ENCODE measurements at places on chromosomes 3 and 15.

DNA sequence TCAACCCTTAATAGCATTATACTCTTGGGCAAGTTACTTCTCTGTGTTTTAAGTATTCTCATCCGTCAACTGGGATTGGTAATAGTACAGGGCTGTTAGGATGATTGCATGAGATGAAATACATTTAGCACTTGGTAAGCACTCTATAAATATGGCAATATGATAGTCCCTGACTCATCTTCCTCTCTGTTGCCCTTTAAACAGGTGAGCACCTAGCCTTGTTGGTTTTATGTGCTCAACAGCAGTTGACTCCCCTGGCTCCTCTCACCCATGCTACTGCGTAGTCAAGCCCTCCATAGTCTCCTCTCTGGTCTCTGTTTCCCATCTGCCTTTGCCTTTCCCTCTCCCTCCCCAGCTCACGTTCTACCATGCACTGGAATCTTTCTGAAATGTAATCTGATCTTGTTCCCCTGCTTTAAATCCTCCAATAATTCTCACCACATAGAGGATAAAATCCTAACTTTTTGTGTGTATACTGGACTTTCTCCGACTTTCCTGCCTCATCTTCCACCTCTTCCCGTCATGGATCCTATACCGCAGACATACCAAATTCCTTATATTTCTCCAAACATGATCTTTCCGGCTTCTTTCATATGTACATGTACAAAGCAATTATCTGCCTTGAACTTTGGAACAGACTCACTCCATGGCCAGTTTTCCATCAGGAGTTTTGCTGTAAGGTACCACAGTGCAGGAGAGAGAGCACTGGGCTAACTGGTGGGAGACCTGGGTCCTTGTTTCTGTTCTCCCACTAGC lies 42.3 kb downstream of the FSD2 start:
- DNase-seq: no peak

- DNase-seq: no peak
Measured at GRCh38 chr3:178771511-178771910, 235.3 kb downstream of the KCNMB2 start.

DNA sequence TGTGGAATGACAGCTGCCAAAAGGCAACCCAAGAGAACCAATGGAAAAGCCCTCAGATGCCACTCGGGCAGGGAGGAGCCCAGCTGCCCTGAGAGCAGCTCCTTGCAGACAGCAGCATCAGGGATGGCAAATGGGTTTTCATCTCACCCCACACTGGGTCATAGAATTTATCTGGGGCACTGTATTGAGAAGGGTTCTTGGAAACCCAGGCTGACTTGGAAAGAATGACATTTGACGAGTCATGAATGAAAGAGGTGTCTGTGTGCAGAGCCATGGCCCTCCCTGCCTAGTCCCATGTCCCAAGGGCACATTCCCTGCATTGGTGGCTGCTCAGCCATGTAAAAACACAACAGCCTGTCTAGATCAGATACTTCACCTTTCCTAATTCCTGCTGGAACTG lies 157.9 kb upstream of the BHLHE40 start:
- no peak for DNase-seq

DNA sequence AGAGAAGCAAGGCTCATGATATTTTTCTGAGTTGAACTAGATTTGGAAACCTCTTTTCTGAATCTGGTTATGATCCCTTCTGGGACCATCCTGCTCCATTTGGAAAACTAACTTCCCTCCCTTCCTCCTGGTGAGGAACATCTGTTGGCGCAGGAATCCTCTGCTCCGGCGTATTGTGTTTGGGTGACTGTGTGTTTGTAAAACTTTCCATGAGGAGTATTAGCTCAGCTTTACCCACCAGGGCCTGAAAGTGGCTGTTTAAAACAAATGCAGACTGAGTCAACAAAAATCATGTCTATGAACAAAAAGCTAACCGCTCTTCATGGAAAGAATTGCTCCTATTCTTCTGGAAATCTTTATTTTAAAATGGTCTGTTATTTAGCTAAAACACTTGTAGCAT lies 17.7 kb downstream of the STARD9 start:
- DNase-seq: no peak

DNA sequence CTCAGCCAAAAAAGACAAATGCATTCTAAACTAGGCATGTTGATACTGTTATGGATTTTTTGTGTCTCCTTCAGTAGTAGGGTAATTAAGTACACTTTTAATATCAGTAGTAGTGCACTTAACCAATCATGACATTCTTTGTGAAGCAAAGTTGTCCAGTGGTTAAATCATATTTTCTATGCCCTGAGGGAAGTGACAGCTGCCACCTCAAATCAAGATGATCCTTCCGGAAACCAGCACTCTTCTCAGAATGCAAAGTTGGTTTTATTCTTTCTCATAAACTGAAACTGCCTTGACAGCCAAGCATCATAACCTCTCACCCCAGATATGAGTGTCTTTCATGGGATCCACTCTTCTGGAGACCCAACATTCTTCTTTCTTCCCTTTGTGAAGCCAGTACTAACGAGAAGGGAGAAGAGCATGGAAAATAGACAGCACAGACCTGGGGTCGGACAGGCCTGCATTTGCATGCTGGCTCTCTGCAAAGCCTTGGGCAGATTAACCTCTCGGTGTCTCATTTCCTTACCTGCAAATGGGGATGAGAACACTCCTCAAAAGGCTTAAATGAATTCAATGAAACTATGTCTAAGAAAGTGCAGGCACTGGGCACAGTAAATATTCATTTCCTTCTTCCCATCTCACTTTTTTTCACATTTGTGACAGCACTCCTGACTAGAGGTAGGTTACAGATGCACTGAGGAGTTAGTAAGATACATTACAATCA lies 13.2 kb downstream of the AAGAB start:
- DNase-seq: no peak

- no peak for DNase-seq
Measured at GRCh38 chr3:126124148-126124868, 40.4 kb upstream of the SLC41A3 start.

GRCh38 chr15:51335538-51336410 lies 2.6 kb downstream of the CYP19A1 start:
- DNase-seq: no peak

DNA sequence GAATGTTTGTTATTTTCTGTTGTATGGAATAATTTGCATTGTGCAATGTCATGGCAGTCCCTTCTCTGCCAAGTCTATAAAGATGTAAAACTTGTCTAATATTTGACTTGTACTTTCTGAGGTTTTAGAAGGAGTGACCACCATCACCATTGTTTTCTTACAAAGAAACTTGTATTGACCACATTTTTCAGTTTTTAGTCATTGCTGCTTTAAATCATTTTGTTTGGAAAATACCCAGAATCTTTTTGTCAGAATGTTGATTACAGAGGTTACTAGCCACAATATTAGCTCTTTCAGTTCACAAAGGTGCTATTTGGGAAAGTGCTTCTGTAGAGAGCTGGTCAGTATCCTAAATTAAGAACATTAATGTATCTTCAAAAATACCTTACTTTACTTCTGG lies 532.4 kb upstream of the GBE1 start:
- no peak for DNase-seq

GRCh38 chr15:34753236-34753894 lies 1.4 kb downstream of the GJD2 start:
- DNase-seq: peak; percentile 58

GRCh38 chr15:31504462-31504839 lies 177.8 kb downstream of the KLF13 start:
- DNase-seq: no peak

DNA sequence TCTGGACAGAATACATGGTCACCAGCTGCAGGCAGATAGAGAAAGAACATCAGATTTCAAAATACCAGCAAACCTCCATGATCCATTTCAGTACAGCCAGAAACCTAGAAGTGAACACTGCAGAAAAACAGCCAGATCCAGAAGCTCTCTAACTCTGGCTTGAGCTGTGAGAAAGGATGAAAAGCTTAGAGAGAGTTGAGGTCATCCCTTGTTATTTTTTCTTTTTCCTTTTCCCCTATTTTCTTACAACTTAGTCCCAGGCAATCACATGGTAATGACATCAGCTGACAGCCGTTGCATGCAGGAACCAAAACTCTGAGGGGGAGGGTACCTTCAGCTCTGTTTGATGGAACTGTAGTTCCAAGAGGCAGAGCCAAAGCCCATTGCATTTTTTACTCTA lies 113.2 kb downstream of the TCF12 start:
- peak; percentile 3 for DNase-seq

DNA sequence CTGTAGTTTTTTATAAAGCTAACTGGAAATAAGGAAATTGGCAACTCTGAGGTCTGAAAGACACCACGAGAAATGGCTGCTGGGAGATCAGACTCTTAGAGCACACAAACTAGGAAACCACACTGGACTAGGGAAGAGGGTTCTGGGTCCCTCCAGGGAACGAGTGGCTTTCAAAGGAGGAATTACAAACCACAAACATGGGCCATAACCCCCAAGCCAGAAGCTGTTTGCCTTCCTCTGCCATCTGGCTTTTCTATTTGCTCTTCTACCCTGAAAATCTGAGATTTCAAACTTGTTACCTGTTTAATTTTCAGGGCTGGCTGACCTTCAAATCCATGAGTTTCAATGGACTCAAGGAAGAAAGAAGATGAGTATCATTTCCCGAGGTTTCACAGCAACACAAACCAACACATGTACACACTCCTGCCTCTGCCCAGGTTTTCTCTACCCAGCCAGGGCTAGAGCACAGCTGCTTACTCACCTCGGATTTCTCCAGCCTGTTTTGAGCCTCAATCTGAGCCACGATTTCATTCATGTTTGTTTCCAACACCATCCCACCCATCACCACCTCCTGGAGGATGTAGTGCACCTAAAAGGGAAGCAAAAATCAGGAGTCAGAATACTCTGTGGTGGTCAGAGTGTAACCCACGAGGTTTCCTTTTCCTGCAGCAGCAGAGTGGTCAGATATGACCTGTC lies 22.6 kb upstream of the ANPEP start:
- no peak for DNase-seq

- DNase-seq: no peak
Measured at GRCh38 chr3:38154033-38154494, 11.3 kb upstream of the OXSR1 start.

Measured in ACHN (cell line).